ENCODE measurements at places on chromosomes 1 and 21.

- DNase-seq = no peak
These were observed 64.3 kb downstream of the PRKAA2 start for GRCh38 chr1:56709269-56709880.

DNA sequence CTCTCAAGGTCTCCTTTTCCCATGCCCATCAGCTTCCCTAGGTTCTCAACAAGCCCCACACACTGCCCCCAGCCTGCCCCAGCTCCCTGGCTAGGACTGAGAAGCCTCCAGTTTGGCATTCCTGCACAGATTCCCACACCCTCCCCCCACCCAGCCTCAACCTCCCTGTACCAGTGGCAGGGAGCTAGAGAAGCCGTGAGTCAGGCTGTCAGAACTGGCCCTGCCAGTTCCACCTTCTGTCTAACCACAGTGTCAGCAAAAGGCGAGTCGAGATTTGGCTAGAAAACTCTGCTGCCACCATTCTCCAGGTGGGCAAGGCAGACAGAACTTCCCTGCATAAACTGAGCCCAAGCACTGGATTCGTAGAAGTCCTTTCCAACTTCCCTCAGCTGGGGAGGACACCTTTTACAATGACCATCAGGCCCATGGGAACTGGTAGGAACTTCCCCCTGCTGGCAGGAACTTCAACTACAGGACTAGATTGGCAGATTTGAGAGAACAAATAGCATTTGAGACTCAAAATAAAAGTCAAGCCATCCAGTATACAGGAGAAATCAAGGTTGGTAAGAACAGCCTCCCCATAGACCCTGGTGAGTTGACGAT lies 31.0 kb downstream of the TNNT2 start:
- no peak for DNase-seq

- DNase-seq = no peak
These were observed 50.8 kb upstream of the CLIC4 start for GRCh38 chr1:24694380-24694843.

GRCh38 chr1:29478151-29478791 lies 241.9 kb downstream of the PTPRU start:
- DNase-seq = no peak

DNA sequence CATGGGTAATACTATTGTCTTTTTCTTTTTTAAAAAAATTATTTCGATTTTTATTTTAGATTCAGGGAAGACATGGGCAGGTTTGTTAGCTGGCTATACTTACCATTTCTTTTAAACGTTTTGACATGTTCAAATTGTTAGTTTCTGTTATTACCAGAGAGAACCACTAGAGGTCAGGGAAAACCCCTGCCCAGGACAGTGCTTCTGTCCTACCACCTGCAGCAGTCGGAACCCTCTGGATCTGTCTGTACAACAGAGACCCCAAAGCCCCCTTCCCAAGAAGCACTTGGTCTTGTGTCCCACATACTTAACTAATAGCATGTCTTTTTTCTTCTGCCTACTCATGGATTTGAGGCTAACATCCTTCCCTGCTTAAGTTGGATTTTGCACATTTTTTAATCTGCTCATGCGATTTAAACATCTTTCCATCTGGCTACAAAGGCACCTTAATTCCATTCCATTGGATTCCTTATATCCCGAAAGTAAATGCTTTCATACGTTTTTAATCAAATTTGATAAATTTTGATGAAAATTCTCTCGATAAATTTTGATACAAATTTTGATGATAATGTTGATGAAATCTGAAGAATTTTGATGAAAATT lies 10.0 kb upstream of the C1orf115 start:
- DNase-seq = no peak

GRCh38 chr1:248858096-248858890 lies 592 bp downstream of the ZNF692 start:
- peak; percentile 78 for DNase-seq
